Cardiac atrium fibroblast (primary cell): ENCODE measurements at places on chromosomes 12 and 14. TPM values are rescaled to one million over a fixed set of nuclear protein-coding genes. Genes with fewer than 3 reads are reported as not detected.

PCED1B gene
- total RNA-seq, result 0.54 and 1.8 TPM in 2 replicates

APOF gene
- not detected in 2 replicates for total RNA-seq

KRT6A gene
- total RNA-seq, result not detected in 2 replicates

ENDOU gene
- total RNA-seq, result 0.18 TPM in 1 of 2 replicates, not detected in the other

SYNDIG1L gene
- total RNA-seq, result not detected in 2 replicates

MMP19 gene
- 34.8 and 40.3 TPM in 2 replicates for total RNA-seq

C3AR1 gene
- total RNA-seq, result not detected in 2 replicates

NEUROD4 gene
- not detected in 2 replicates for total RNA-seq

IL23A gene
- 1.6 TPM in 1 of 2 replicates, not detected in the other for total RNA-seq

CRY1 gene
- total RNA-seq, result 10.5 and 19.4 TPM in 2 replicates

MUCL1 gene
- not detected in 2 replicates for total RNA-seq

AICDA gene
- total RNA-seq, result not detected in 2 replicates

KLHL33 gene
- total RNA-seq, result 0.49 TPM in 1 of 2 replicates, not detected in the other

SELPLG gene
- total RNA-seq, result 0.72 and 0.97 TPM in 2 replicates

CCDC177 gene
- total RNA-seq, result 0.16 and 0.54 TPM in 2 replicates

AP4S1 gene
- 6.9 and 7.6 TPM in 2 replicates for total RNA-seq

RHOJ gene
- total RNA-seq, result 4.2 and 19.3 TPM in 2 replicates

ABHD12B gene
- not detected in 2 replicates for total RNA-seq

HOXC12 gene
- total RNA-seq, result not detected in 2 replicates

RHEBL1 gene
- not detected in 2 replicates for total RNA-seq

SPX gene
- 0.97 TPM in 1 of 2 replicates, not detected in the other for total RNA-seq

PLEKHD1 gene
- not detected in 2 replicates for total RNA-seq

HSP90B1 gene
- total RNA-seq, result 653 and 877 TPM in 2 replicates

PZP gene
- not detected in 2 replicates for total RNA-seq

ADCK1 gene
- 4.5 and 11.2 TPM in 2 replicates for total RNA-seq

ADSS1 gene
- 6.3 and 13.0 TPM in 2 replicates for total RNA-seq

ANKS1B gene
- total RNA-seq, result 2.9 TPM in 1 of 2 replicates, not detected in the other

CELA1 gene
- total RNA-seq, result not detected in 2 replicates

IFI27L2 gene
- 81.6 and 102 TPM in 2 replicates for total RNA-seq

CSRNP2 gene
- 13.1 and 15.9 TPM in 2 replicates for total RNA-seq

GPR68 gene
- total RNA-seq, result 0.49 and 2.3 TPM in 2 replicates

PPP1R36 gene
- 0.16 TPM in 1 of 2 replicates, not detected in the other for total RNA-seq

SIRT4 gene
- 1.1 TPM in 2 replicates for total RNA-seq

NGB gene
- total RNA-seq, result not detected in 2 replicates

CCDC38 gene
- not detected in 2 replicates for total RNA-seq

NKX2-1 gene
- total RNA-seq, result not detected in 2 replicates

CD4 gene
- total RNA-seq, result 2.6 and 2.9 TPM in 2 replicates

TDP1 gene
- 8.6 and 14.1 TPM in 2 replicates for total RNA-seq

KRT74 gene
- total RNA-seq, result not detected in 2 replicates

PACS2 gene
- 35.2 and 61.7 TPM in 2 replicates for total RNA-seq

CPM gene
- total RNA-seq, result 5.6 and 9.4 TPM in 2 replicates

CLEC4A gene
- total RNA-seq, result not detected in 2 replicates
